ENCODE measurements at places on chromosomes 3 and 15. TPM values are rescaled to one million over a fixed set of nuclear protein-coding genes. Genes with fewer than 3 reads are reported as not detected.

GRCh38 chr15:76366714-76367113 is 30.1 kb downstream of the ISL2 start:
- DNase-seq: no peak

DNA sequence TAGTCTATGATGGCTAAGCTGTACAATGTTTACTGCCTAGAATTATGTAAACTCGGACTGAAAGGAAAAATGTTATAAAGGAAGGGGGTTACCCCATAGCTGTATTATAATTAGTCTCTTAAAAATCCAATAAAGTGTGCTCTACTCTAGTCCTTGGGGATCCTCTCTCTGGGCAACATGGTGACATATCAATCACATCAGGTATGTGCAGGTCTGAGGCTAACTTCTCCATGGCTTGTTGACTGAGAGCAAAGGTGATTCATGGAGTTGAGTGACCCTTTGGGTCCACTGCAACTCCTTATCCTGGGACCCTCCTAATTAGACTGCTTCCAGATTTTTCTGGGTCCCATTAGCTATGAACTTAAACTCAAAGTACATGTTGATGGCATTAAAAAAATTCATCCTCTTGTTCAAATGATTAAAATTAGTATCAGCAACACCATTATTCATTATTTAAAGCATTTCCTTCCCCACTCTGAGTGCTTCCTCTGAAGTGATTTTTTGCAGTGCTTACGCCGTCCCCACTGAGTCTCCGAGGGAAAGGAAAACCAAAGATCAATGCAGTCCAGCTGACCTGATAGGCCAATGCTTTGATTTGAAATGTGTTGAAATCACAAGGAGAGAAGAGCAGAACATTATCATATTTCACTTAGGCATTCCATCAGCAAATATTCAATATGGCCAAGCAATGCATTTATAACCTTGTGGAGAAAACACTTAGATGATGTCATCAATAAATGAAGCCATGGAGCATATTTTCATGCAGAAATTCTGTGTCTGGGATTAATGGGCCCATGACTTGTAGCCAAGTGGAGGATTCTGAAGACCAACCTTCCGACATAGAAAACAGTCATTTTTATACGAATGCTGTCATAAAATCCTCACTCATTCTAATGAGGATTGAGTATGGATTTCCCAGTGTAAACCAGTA is 161.7 kb upstream of the CRBN start:
- DNase-seq: no peak

DNA sequence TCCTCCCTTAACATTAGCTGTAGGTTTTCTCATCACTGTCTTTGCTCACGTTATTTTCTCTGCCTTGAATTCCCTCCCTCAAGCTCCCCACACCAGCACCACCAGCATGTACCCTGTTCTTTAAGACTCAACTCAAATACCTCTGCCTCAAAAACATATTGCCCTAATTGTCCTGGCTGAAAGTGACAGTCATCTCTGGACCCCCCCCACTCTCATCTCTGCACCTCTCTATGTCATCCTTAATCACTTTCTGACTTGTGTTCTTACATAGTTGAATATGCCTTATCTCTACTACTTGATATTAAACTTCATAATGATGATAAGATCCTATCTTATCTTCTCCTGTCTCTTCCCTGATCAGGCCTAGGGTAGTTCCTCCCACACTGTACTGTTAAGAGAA is 345.2 kb upstream of the TPRG1 start:
- DNase-seq: no peak

Gene CCR2
- 0.58 TPM for polyA plus RNA-seq
